ENCODE measurements at places on chromosomes 1 and 21.

DNA sequence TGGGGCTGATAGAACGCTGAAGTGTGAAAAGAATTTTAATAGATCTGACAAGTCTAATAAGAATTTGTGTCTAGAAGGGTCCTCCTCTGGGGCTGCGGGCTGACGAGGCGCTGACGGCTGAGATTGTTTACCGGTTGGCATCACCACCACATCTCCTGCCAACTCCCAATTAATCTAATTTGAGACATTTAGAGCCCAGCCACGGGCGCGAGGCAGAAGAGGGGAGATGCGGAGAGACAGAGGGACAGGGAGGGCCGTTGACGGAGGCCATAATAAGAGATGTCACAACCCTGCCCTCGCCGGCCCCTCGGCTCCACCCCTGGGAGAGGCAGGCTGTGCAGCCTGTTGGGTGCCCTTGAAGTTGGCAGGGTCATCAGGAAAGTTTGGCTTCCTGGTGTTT, 109.3 kb downstream of the PAX7 start:
- DNase-seq, result no peak

DNA sequence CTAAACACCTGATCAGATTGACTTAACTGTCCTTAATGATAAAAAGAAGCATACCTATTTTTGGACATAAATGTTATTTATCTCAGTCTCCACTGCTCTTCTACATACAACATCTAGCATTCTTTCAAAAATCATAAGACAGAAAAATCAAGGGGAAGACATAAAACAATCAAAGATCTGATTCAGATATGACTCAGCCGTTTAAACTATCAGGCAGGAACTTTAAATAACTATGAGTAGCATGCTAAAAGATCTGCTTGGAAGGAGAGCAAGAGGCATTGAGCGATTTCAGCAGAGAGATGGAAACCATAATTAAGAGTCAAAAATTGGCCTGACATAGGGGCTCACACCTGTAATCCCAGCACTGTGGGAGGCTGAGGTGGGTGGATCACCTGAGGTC, 27.2 kb upstream of the SLC22A15 start:
- DNase-seq, result no peak

- no peak for DNase-seq
Observed at GRCh38 chr21:43745772-43746517, 27.0 kb downstream of the PDXK start.

DNA sequence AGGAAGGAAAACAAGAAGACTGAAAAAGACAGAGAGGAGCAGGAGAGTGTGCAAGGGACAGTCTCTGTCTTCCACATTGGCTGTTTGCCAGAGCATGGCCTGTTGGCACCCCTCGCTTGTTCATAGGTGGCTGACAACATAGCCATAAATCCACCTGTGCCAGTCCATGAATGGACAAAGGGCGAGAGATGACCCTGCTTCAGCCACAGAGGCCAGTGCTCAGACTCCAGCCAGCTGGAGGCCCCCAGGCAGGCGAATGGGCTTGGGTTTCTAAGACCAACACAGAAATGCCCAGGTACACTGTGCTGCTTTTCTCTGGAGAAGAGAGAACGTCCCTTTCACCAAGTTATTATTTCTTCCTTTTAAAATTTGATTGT, 60.6 kb downstream of the RIPK4 start:
- DNase-seq, result no peak

GRCh38 chr1:44616991-44617702, 57.1 kb downstream of the TMEM53 start:
- DNase-seq, result no peak

- no peak for DNase-seq
Observed at GRCh38 chr1:232873412-232873811, 68.2 kb downstream of the MAP10 start.

- DNase-seq, result no peak
Observed at GRCh38 chr1:196674908-196675307, 23.1 kb downstream of the CFH start.

DNA sequence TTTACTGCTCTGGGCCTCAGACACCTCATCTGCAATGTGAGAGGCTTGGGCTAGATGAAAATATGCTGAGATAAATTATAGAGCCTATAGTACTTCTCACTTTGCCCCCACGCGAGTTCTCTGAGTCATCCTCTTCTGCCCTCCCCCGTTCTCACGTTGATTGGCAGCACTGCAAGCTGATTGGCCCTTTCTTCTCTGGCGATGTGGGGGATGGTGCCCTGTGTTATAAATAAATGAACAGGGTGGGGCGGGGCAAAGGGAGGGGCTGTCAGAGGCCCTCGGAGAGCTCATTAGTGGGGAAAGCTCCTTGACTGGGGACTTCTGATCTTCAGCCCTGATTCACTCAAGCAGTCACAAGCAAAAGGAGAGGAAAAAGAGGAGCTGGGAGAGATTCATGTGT, 64.3 kb upstream of the ZC3H12A start:
- no peak for DNase-seq

GRCh38 chr21:36858320-36858957, 108.0 kb downstream of the HLCS start:
- DNase-seq, result no peak

GRCh38 chr1:13771745-13772144, 71.8 kb downstream of the PRDM2 start:
- DNase-seq, result no peak

- DNase-seq, result no peak
Observed at GRCh38 chr21:27831177-27831576, 864.3 kb upstream of the ADAMTS5 start.

DNA sequence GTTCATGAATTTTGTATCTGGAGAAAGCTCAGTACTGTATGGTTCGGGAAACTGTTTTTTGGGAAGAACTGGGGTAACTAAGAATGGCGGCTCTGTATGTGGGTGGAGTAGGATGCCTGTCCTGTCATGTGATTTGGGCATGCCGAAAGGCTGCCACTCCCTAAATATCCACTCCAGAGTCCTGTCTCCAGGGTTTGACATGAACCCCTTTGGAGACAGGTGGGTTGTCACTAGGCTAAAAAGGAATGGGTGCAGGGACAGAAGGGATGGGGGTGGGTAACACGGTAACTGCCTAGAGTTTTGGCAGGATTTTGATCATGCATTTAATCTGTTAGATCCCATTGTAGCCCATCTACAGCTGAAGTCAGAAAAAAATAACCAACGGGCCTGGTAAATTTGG, 150.1 kb downstream of the KCNJ6 start:
- DNase-seq, result no peak

DNA sequence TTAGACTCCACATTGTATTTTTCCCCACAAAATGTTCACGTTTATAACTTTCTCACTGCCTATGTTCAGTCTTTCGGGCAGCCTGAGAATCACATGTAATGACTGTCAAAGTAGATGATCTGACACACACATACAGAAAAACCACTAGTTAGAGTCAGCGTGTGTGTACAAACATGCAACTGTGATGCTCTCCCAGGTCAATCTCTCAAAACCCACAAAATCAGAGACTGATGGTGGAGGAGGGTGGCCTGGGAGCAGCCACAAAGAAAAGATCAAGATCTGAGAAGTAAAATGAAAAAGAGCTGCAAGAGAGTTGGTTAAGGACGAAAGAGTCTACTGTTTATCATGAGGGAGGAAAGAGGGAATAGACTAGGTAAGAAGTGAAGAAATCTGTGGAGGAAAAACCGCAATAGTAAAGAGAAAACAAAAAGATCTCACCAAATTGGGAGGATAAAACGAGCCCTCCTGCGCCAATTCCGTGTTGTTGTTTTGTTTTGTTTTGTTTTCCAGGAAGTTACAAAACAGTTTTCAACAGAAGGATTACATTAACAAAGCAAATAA, 2.3 kb downstream of the EGLN1 start:
- DNase-seq, result no peak

- DNase-seq, result no peak
Observed at GRCh38 chr1:26702680-26703038, 6.8 kb downstream of the ARID1A start.

- DNase-seq, result no peak
Observed at GRCh38 chr1:248611883-248612414, 14.4 kb upstream of the OR2T10 start.

DNA sequence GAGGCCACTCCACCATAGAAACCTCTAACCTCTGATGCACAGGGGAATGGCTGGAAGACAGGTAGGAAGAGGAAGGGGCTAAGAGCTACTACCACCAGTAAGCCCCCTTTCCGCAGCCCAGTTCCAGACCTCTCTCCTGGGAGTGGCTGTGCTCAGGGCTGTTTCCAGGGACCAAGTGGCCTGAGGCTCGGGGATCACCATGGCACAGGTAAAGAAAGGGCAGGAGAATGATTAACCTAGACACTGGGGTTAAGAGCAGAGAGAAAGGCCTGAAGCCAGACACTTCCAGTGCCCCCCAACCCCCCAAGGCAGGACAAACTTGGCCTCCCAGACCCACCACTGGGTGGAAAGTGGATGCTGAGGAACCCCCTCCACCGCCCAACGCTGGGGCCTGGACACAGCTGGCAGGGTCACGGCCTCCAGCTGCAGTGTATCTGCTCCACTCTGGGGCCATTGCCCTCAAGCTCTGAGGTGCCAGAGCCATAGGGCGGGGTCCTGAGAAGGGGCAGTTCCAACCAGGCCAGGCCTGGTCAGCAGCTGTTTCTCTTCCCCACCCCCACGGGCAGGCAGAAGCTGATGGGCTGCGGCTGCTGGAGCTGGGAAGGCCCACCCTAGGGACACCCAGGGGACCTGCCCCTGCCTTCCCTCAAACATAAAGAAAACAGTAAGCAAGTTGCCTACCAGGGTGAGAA, 2.6 kb downstream of the TAGLN2 start:
- DNase-seq, result no peak

DNA sequence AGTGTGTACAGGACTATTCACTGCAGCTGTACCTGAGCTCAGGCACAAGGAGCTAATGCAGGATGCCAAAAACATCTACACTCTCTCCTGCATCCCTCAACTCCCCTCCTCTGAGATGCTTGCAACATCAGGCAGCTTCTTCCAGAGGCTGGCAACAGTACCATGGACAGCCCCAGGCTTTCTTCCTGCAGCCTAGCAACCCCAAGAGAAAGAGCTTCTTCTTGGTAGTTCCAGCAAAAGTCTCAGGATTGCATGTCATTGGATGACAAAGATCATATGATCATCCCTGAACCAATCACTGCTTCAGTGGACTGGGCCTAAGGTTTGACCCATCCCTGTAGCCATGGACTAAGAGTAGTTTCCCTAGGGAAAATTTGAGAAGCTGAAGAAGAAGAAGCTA, 46.7 kb downstream of the CAMK2N1 start:
- no peak for DNase-seq

DNA sequence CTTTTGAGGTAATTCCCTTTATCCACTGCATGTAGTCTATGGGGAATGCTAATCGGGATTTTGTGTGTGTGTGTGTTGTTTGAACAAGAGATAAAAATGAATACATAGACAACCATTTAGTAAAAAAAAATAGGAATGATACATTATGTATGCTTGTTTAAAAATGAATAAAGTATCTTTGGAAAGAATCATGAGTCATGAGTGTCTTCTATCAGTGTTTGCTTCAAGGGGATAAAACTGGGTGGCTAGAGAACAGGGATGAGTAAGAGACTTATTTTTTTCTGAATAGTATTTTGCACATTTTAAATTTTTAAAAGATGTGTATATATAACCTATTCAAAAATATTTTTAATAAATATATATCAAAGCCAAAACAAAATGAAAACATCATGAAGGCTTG, 839.4 kb upstream of the ADGRL4 start:
- no peak for DNase-seq

DNA sequence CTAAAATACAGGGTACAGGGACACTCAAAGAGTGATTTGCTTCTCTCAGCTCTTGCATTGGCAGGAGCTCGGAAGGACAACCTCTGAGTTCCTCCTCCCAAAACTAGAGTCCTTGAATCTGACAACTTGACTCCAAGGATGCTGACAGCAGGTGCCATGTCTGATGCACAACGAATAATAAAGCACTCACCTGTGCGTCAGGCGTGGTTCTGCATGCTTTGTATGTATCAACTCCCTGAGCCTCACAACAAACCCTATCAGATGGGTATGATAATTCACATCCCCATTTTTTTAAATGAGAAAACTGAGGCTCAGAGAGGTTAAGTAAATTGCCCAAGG, 1.4 kb downstream of the LAPTM5 start:
- no peak for DNase-seq

DNA sequence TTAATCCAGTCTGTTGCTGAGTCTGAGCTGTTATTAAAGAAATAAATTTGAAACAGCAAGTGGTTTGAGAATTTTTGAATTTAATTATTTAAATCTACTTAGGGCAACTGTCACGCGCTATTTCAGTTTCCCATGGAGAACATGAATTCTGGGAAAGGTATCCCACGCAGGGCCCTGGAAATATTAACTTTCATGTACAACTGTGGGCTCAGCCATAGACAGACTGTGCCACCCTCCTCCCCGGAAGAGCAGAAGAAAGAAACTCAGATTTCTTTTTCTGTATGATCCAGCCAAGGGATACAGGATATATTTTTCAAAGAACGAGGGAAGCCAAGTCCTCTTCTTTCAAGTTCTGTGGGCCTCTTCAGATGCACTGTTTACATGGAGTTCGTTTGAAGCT, 172.6 kb upstream of the LMO4 start:
- no peak for DNase-seq

- no peak for DNase-seq
Observed at GRCh38 chr1:57424231-57425027, 569 bp upstream of the DAB1 start.

- DNase-seq, result no peak
Observed at GRCh38 chr1:147168626-147169058, 3.6 kb downstream of the PRKAB2 start.

DNA sequence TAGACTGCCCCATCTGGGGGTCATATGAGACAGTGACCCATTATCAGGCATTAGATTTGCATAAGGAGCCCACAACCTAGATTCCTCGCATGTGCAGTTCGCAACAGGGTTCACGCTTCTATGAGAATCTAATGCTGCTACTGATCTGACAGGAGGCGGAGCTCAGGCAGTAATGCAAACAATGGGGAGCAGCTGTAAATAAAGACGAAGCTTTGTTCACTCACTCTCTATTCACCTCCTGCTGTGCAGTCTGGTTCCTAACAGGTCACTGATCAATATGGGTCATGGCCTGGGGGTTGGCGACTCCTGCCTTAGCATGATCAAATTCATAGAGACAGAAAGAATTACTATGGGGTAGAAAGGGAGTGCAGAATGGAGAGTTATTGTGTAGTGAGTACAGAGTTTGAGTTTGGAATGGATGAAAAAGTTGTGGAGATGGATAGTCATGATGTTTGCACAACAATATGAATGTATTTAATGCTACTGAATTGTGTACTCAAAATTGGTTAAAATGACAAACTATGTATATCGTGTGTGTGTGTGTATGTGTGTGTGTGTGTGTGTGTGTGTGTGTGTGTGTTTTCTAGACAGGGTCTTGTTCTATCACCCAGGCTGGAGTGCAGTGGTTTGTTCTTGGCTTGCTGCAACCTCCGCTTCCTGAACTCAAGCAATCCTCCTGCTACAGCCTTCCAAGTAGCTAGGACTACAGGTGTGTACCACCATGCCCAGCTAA, 42.2 kb downstream of the BTF3L4 start:
- DNase-seq, result no peak

All from activated CD4-positive, alpha-beta T cell treated with anti-CD3 and anti-CD28 coated beads, Interleukin-2, amount 50 U/mL, for 1 hour (primary cell).